Type B pancreatic cell (in vitro differentiated cells): ENCODE measurements at places on chromosomes 16 and 17. TPM values are rescaled to one million over a fixed set of nuclear protein-coding genes. Genes with fewer than 3 reads are reported as not detected.

The CACNG3 gene
- not detected in 2 replicates for total RNA-seq

The ATP6V0A1 gene
- 65.5 and 69.4 TPM in 2 replicates for total RNA-seq

The CTRB1 gene
- total RNA-seq: not detected in 2 replicates

The MYH13 gene
- not detected in 2 replicates for total RNA-seq

The MEIOC gene
- 0.60 TPM in 1 of 2 replicates, not detected in the other for total RNA-seq

The OTOP2 gene
- 0.12 TPM in 1 of 2 replicates, not detected in the other for total RNA-seq

The SULT1A2 gene
- 3.5 and 14.2 TPM in 2 replicates for total RNA-seq

The EVPLL gene
- not detected in 2 replicates for total RNA-seq

The HES7 gene
- 0.46 TPM in 1 of 2 replicates, not detected in the other for total RNA-seq

The TBC1D3 gene
- total RNA-seq: not detected in 2 replicates

The COG4 gene
- total RNA-seq: 79.0 and 96.8 TPM in 2 replicates

The KRT40 gene
- total RNA-seq: 2.3 and 5.5 TPM in 2 replicates

The TBX2 gene
- 8.7 and 55.9 TPM in 2 replicates for total RNA-seq

The CSH1 gene
- total RNA-seq: not detected in 2 replicates

The CCL4 gene
- total RNA-seq: 0.57 TPM in 1 of 2 replicates, not detected in the other

GRCh38 chr16:74261068-74261467, 35.5 kb upstream of the PSMD7 start:
- peaks cover 3% of the 10 kb centered on the region for H3K27me3 ChIP-seq
- H3K36me3 ChIP-seq: peaks cover 5% of the 10 kb centered on the region
- H3K27ac ChIP-seq: no peak overlapping the region
- no peak for DNase-seq

GRCh38 chr16:732936-733335, 6.0 kb downstream of the HAGHL start:
- no peak overlapping the region for H3K27ac ChIP-seq
- no peaks in the 10 kb centered on the region for H3K4me1 ChIP-seq

DNA sequence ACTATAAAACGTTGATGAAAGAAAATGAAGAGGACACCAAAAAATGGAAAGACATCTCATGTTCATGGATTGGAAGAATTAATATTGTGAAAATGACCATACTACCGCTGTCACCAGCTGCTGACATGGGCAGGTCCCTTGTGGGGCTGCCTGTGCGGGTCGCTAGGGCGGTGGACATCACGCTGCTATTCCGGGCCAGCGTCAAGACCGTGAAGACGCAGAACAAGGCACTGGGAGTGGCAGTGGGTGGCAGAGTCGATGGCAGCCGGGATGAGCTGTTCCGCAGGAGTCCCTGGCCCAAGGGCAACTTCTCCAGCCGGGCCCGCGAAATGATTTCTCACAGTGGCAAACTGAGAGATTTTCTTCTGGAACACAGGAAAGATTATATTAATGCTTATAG, 48.2 kb upstream of the NSRP1 start:
- H3K36me3 ChIP-seq: no peaks in the 10 kb centered on the region
- H3K27me3 ChIP-seq: peaks cover 10% of the 10 kb centered on the region

GRCh38 chr17:17406225-17406624, 70.6 kb upstream of the MED9 start:
- peaks cover 18% of the 10 kb centered on the region for H3K4me1 ChIP-seq
- H3K27me3 ChIP-seq: peaks cover 23% of the 10 kb centered on the region
- H3K36me3 ChIP-seq: no peaks in the 10 kb centered on the region
- no peak overlapping the region for H3K4me3 ChIP-seq
- no peak overlapping the region for H3K27ac ChIP-seq

GRCh38 chr17:63991611-63992010, 6.5 kb upstream of the PRR29 start:
- no peak overlapping the region for H3K27ac ChIP-seq
- no peaks in the 10 kb centered on the region for H3K36me3 ChIP-seq
- no peak for DNase-seq
- peaks cover 6% of the 10 kb centered on the region for H3K4me1 ChIP-seq

GRCh38 chr17:68437979-68438822, 19.1 kb downstream of the WIPI1 start:
- H3K27ac ChIP-seq: peak overlapping the region; percentile 18
- peaks cover 5% of the 10 kb centered on the region for H3K36me3 ChIP-seq
- no peak for DNase-seq
- peaks cover 36% of the 10 kb centered on the region for H3K4me1 ChIP-seq
- no peaks in the 10 kb centered on the region for H3K27me3 ChIP-seq

DNA sequence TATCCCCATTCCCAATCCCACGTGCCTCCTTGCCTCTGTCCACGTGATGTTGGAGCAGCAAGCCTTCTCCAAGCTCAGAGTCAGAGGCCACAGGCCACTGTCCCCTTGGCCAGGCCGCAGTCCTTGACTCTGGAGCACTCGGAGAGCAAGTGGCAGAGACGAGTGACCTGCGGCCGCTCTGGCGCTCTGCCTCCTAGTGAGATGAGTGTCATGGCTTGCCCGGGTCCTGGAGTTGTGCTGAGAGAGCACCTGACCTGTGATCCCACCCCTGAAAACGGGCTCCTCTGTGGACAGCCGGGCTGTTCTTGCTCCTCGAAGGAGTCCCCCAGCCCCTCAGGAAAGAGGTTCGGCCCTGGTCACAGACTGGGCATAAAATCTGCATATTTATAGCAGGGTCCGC, 10.0 kb upstream of the FASN start:
- no peaks in the 10 kb centered on the region for H3K27me3 ChIP-seq
- H3K27ac ChIP-seq: peak overlapping the region; percentile 84
- no peak overlapping the region for H3K4me3 ChIP-seq
- DNase-seq: no peak
- H3K4me1 ChIP-seq: peaks cover 29% of the 10 kb centered on the region
- H3K36me3 ChIP-seq: peaks cover 7% of the 10 kb centered on the region

DNA sequence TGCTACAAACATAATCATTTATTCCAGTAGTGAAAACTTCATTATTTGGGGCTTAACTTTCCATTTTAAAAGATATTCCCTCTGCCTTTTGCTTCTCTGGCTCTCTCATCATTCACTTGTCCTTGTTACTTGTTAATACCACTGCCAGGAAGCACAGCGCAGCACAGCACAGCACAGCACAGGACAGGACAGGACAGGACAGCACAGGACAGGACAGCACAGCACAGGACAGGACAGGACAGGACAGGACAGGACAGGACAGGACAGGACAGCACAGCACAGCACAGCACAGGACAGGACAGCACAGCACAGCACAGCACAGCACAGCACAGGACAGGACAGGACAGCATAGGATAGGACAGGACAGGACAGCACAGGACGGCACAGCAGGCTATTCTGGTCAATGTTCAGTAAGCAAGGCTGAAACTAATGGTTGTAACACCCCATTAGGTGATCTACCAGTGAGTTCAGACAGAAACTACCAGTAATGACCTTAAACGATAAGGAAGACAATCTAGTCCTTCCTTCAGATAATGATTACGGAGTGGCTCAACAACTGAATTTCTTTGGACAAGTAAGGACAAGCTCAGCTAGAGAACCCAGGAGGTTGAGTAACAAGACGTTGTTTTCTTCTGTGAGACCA, 31.9 kb downstream of the COG1 start:
- peaks cover 8% of the 10 kb centered on the region for H3K36me3 ChIP-seq
- peaks cover 25% of the 10 kb centered on the region for H3K4me1 ChIP-seq
- no peak overlapping the region for H3K4me3 ChIP-seq
- no peaks in the 10 kb centered on the region for H3K27me3 ChIP-seq

- peaks cover 14% of the 10 kb centered on the region for H3K4me1 ChIP-seq
- H3K27ac ChIP-seq: peak overlapping the region; percentile 76
Observed at GRCh38 chr17:27236717-27237315, 57.1 kb upstream of the WSB1 start.

DNA sequence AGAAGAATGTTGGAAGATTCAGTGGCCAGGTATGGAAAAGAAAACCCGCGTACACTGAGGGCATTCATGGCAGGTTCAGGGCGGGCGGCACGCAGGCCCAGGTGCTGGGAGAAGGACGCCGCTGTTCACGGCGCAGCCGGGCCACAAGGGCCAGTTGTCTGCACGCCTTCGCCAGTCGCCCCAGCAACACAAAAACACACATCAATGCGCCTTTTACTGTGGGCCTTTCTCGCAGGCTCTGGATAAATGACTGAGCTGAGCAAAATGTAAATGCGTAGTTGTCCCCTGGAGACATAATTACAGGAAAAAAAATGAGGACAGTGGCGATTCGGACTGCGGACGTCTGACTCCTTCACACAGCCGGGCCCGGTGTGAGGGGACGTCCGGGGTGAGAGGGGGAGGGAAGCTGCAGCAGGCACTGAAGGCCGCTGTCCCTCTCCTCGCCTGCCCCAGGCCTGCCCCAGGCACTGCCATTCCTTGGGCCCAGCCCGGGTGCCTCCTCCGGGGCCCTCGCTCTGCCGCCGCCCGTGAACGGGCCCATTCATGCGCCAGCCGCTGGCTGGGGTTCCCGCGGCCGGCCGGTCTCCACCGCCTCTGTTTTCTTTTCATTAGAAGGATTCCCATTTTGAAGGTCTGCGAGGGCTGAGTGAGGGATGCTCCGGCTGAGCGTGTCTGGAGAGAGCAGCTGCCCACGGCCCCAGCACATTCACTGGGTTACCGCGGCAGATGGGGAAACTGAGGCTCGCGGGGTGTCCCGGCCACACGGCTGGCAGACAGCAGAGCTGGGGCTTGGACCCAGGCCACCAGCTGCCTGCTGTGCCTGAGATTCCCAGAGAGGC, 6.5 kb upstream of the ZNF469 start:
- peaks cover 5% of the 10 kb centered on the region for H3K4me1 ChIP-seq
- no peak overlapping the region for H3K4me3 ChIP-seq
- DNase-seq: no peak

DNA sequence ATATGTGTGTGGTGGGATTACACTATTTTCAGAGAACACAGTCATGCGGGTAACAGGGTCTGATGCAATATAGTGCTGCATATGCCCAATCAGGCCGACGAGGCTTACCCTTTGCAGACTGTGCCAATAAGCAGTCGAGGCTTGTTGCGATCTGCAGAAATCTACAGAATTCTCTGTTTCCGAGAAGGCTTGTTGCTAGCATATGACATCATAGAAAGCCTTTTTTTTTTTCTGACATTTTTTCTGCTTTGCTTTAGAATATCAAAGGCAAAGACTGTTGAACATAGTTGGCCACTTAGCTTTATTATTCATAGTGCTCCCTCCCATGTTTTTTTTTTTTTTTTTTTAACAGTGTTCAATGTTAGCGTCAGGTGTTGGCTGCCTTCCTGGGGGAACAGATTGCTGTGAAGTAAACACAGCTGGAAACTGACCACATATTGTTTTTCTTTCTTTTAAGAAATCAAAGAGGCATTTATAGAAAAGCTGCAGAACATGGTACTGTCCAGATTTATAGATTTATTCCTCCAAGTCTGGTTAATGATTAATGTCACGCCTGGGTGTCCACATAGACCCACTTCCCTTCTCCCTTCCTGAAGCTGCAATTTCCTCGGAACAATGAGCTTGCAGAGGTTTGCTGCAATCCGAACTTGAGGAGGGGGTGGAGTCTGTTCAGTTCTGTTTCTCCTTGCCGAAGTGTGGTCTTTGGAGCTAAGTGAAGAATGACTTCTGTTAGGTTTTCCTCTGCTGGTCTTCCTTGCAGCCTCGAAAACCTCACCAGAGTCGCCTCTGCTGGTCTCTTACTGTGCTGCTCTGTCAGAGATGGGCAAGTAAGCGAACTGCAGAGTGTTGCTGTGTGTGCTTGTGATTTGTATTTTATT, 87.3 kb downstream of the MAP2K6 start:
- no peak for DNase-seq
- H3K27ac ChIP-seq: peak overlapping the region; percentile 71
- H3K27me3 ChIP-seq: no peaks in the 10 kb centered on the region
- peaks cover 25% of the 10 kb centered on the region for H3K4me1 ChIP-seq
- peak overlapping the region; percentile 81 for H3K4me3 ChIP-seq

DNA sequence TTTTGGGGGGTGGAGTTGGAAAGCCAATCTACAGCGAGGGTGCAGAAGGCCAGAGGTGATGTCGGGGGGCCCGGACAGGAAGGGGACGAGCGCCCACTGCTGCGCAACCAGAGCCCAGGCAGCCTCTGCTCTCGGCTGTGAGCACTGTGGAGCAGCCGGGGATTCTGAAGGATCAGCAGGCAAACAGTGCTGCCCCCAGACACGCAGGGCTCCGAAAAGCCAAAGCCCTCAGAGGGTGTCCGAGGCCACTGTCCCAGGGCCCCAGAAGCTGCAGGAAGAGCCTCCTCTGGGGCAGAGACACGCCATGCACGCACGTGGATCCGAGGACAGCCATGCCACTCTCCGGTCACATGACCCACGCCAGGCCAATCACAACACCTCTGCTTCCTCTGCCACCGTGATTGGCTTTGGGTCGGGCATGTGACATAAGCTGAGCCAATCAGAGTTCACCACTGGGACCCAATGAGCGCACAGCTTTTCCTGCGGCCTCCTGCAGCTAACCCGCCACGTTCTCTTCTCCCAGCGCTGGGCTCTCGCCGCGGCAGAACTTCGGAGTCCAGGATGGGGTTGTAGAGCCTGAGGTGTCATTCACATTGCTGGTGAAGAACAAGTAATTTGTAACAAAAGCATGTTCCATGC, 40.7 kb downstream of the ACTG1 start:
- no peak for DNase-seq
- H3K27ac ChIP-seq: no peak overlapping the region

- peaks cover 3% of the 10 kb centered on the region for H3K27me3 ChIP-seq
- no peaks in the 10 kb centered on the region for H3K36me3 ChIP-seq
- peaks cover 4% of the 10 kb centered on the region for H3K4me1 ChIP-seq
- no peak overlapping the region for H3K4me3 ChIP-seq
- peak overlapping the region; percentile 50 for H3K27ac ChIP-seq
- DNase-seq: no peak
Observed at GRCh38 chr16:58847902-58848661, 114.0 kb upstream of the GOT2 start.

- peak overlapping the region; percentile 78 for H3K27ac ChIP-seq
- DNase-seq: no peak
- peaks cover 14% of the 10 kb centered on the region for H3K4me1 ChIP-seq
- H3K4me3 ChIP-seq: peak overlapping the region; percentile 34
- H3K36me3 ChIP-seq: no peaks in the 10 kb centered on the region
Observed at GRCh38 chr16:4663777-4664465, 29.4 kb upstream of the NUDT16L1 start.

GRCh38 chr16:82544378-82545160, 82.2 kb upstream of the CDH13 start:
- no peak overlapping the region for H3K27ac ChIP-seq
- no peaks in the 10 kb centered on the region for H3K36me3 ChIP-seq
- DNase-seq: no peak
- peaks cover 9% of the 10 kb centered on the region for H3K4me1 ChIP-seq
- no peak overlapping the region for H3K4me3 ChIP-seq
- peaks cover 29% of the 10 kb centered on the region for H3K27me3 ChIP-seq

DNA sequence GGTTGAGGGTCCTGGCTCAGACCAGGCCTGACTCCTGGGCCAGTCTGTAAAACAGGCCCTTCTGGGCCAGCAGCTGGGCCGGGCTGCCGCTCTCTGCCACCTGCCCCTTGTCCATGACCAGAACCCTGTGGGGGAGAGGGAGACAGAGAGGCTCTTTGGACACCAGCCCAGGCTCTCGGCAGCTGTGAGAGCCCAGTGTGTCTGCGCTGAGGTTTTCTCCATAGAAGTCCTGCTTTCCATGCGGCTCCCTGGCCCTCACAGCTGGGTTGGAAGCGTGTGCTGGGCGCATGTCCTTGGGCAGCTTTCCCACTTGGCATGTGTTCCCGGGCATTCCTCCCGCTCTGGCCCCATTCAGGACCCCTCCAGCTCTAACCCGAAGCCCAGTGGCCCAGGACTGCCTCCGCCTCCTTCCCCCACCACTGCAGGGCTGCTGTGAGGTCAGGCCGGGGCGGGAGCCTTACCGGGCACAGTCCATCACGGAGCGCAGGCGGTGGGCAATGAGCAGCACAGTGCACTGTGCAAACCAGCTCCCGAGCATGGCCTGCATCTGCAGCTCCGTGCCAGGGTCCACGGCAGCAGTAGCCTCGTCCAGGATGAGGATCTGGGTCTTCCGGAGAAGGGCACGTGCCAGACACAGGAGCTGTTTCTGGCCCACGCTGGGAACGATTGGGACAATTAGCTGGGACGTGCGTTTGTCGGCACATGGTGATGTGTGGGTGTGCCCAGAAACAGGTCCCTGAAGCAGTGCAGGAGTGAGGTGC, 73.0 kb downstream of the ABCC6 start:
- no peak for DNase-seq
- no peaks in the 10 kb centered on the region for H3K4me1 ChIP-seq
- H3K27ac ChIP-seq: no peak overlapping the region
- no peaks in the 10 kb centered on the region for H3K27me3 ChIP-seq
- H3K4me3 ChIP-seq: no peak overlapping the region
